ENCODE measurements at places on chromosomes 13 and 19.

DNA sequence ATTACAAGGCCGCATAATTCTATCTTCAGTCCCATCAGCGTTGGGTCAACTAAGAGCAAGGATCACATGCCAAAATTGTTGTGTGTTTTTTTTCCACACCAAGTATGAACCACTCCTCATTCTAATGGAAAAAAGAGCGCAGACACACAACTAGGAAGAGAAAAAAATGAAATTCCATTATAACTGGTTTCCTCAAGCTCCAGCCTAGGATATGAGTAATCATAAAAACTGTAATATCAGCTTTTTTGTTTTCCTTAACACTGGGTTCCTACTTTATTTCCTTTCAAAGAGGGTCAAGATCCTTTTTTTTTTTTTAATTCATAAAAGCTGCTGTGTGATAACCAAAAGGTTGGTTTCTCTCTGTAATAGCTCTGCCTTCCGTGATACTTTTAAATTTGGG, 19.4 kb downstream of the TSHZ3 start:
- no peak for DNase-seq

- DNase-seq: peak; percentile 81
Observed at GRCh38 chr19:4589579-4590410, 30.3 kb upstream of the SEMA6B start.

- DNase-seq: no peak
Observed at GRCh38 chr13:82323101-82323500, 1559.2 kb downstream of the SLITRK1 start.

- DNase-seq: no peak
Observed at GRCh38 chr13:35856721-35857364, 274.3 kb downstream of the DCLK1 start.

- DNase-seq: no peak
Observed at GRCh38 chr19:28363254-28363653, 849.7 kb downstream of the UQCRFS1 start.

DNA sequence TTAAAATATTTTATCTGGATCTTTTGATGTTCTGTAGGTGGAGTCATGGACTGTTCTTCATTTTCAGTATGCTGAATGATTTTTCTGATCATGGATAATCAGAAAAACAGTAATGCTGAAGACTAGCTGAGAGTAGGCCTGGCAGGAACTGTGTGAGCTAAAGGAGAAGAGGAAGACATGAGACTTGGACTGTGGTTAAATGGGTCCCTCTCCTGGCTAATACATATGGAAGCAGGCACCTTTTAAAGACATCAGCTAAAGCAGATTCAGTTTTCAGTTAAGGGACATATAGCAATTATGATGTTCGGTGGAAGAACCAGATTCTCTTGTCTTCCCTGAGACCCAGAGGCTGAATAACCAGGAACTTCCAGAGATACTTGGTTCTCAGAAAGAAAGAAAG, 169.4 kb downstream of the OLFM4 start:
- DNase-seq: peak; percentile 2

GRCh38 chr13:35512271-35512920, 35.9 kb upstream of the MAB21L1 start:
- DNase-seq: no peak

GRCh38 chr19:32450217-32450616, 44.6 kb downstream of the DPY19L3 start:
- DNase-seq: no peak

- peak; percentile 33 for DNase-seq
Observed at GRCh38 chr13:23776698-23777574, 112.3 kb downstream of the MIPEP start.

- DNase-seq: peak; percentile 47
Observed at GRCh38 chr13:67353941-67354340, 123.8 kb upstream of the PCDH9 start.

GRCh38 chr13:73351730-73352129, 292.9 kb downstream of the KLF5 start:
- DNase-seq: no peak

GRCh38 chr13:68813180-68813796, 1294.3 kb upstream of the ATXN8OS start:
- no peak for DNase-seq

DNA sequence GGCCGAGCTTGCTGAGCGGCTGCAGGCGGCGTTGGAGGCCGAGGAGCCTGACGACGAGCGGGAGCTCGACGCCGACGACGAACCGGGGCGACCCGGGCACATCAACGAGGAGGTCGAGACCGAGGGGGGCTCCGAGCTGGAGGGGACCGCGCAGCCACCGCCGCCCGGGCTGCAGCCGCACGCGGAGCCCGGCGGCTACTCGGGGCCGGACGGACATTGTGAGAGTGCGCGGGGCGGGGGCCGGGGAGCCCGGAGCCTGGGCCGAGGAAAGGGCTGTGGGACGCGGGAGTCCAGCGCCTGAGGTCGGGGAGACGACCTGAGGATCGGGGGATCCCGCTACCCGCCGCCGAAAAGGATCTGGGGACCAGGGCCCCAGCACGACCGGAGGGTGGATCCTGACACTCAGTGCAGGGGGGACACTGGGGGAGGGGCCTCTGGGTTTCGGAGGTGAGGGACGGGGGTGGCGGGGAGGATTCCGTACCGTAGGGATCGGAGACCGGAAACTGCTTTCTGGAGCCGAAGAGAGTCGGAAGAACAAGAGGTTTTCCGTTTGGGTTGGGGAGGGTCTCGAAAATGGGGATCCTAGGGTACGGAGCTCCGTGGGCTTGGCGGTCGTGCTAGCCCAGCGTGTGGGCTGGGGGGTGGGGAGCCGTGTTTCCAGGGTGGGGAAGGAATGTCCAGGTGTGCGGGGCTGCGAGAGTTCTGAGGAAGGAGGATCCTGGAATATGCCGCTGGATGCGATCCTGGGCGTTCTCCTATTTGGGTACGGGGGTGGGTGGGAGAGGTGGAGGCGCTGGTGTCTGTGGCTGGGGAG, 616 bp downstream of the HNRNPUL1 start:
- peak; percentile 54 for DNase-seq

DNA sequence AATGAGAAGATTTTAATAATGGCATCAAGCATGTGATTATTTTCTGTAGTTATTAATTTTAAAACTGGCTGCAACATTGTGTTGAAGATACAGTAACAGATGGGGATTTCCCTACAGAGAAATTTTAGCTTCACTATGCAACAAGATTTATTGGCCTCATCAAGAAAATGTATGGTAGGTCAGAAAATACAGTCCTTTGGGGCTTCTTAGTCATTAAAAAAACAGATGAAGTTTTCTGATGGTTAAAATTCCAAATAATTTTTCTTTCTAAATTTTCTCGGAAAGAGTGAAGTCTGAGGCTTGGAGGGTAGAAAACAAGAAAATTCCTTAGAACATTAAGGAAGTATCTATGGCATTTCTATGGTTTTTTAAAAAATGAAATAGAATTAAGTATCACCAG, 1790.8 kb upstream of the PCDH20 start:
- no peak for DNase-seq

GRCh38 chr19:6156033-6156432, 20.6 kb downstream of the ACSBG2 start:
- no peak for DNase-seq

DNA sequence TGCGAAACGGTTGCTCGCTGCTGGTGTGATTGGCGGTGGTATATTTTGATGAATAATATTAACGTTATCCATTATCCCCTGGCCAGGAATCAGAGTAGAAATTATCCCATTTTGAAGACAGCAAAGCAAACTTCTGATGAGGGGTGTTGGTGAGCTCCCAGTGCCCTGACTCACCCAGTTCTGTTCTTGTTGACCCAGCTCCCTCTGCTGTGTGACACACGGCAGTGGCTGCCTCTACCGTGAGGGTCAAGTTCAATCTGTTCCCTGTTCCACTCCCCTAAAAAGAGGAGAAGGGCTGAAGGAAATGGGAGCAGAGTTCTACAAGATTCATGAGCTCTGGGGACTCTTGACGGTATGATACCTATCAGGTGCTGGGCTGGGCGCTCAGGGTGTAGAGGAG, 2.0 kb downstream of the CAMSAP3 start:
- no peak for DNase-seq

- DNase-seq: no peak
Observed at GRCh38 chr13:20354722-20355121, 122.6 kb upstream of the GJB6 start.

DNA sequence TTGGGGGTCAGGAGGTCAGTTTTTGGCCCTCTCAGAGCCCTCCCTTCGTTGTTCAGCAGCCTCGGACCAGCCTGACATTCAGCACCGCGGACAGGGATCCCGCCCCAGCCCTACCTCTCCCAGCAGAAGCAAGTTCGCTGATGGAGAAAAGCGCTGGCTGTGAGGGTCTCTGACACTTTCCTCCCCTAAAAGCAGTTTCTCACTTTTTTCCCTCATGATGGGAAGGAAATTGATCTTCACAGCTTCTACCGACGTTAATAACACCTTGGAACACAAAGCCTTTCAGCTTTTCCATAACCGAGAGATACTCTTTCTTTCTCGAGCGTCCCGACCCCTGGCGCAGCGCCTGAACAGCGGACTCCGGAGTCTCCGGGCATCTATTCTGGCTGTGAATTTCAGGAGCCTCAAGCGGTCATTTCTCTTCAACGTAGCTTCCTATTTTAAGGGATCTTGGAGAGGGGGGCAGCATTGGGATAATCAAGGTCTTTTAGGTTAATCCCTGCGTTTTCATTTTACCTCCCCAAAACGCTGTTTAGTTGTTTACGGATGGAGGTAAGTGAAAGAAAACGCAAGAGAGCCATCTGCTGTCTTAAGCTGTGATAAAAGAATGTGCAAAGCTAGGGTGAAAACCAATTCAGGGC, 467.2 kb downstream of the ITGBL1 start:
- no peak for DNase-seq

DNA sequence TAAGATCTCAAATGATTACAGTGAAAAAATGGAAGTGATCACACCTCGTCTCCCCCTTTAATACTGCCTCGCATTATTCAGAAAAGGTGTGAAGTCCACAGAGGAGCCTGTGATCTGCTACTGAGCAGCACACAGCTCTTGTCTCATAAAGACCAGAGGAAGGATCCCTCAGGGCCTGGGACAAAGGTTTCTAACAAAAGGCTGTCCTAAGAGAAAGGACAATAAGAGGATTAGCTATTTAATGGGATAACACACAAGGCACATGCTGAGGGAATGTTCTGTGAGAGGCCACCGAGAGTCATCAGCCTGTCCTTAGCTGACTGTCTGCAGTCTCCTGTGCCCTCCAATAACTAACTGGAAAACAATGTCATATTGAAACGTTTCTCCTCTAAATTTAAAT, 26.7 kb downstream of the EBPL start:
- no peak for DNase-seq

- DNase-seq: no peak
Observed at GRCh38 chr19:18118420-18119012, 20.9 kb downstream of the MAST3 start.

DNA sequence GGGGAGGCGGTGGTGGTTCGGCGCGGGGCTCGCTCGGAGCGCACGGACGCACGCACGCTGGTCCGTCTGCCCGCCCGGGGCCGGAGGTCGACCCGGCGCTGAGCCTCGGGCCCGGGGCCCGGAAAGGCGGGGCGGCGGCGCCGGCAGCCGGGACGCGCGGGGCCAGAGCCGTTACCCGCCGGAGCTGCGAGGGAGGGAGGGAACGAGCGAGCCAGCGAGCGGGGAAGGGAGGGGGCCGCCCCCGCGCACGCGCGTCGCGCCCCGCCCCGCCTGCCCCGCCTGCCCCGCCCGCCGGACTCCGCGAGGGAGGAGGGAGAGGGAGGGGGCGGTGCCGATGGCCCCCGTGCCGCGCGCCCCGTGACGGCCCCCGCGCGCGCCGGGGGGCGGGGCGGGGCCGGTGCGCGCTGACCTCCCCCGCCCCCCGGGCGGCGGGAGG, 15.0 kb downstream of the CIC start:
- peak; percentile 78 for DNase-seq

DNA sequence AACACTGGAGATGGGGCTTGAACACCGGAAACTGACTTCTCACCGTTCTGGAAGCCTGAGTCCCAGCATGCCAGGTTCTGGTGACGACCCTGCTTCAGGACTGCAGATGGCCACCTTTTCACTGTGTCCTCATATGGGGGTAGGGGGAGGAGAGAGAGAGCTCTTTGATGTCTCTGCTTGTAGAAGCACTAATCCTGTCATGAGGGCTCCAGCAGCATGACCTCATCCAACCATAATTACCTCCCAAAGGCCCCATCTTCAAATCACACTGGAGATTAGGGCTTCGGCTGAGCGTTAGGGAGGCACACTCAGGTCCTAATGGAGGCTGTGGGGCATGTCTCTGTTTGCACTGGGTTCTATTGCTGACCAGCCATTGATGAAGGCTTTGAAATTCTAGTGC, 255.3 kb downstream of the TEX29 start:
- no peak for DNase-seq

DNA sequence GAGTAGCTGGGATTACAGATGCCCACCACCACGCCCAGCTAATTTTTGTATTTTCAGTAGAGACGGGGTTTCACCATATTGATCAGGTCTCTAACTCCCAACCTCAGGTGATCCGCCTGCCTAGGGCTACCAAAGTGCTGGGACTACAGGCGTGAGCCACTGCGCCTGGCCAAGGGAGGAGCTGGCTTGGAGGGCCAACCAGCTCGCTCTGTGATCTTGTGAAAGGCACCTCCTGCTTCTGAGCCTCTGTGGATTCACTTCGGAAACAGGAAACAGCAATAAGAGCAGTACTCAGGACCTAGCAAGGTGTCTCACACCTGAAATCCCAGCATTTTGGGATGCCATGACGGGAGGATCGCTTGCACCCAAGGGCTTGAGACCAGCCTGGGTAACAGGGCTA, 2.0 kb upstream of the ELL start:
- DNase-seq: no peak

- peak; percentile 96 for DNase-seq
Observed at GRCh38 chr19:6521718-6522646, 8.8 kb upstream of the TNFSF9 start.

DNA sequence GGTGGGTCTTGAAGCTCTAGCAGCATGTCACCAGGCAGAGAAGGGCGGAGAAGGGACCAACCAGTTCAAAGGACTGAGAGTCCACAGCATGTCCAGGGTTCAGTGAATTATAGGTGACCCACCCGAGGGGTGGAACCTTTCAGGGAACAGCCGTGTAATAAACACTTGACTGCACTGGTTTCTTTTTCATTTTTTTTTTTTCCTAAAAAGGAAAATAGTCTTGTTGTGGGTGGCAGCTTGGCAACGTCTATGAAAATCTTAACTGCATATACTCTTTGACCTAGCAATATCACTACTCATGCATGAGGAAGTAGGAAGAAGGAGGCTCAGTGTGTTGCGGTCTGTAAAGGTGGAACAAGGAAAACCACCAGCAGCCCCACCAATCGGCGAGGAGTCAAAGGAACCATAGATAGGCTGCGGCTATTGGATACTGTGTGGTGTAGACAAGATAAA, 13.0 kb upstream of the MYH14 start:
- no peak for DNase-seq

GRCh38 chr13:67308004-67308772, 78.1 kb upstream of the PCDH9 start:
- no peak for DNase-seq

DNA sequence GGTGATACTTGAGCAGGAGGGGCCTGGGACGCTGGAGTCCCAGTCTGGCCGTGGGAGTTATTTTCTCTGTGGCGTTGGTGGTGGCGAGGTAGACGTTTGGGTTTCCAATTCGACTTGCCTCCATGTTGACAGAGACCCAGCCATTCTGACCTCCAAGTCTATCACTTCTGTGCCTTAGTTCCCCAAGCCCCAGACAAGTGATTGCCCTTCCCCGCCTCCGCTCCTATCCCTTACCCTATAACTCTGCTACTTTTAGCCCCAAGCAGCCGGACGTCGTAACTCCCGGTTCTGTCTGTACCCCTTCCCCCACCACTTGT, 549 bp downstream of the TIMM50 start:
- DNase-seq: no peak
